ENCODE measurements at places on chromosomes 11 and 22.

DNA sequence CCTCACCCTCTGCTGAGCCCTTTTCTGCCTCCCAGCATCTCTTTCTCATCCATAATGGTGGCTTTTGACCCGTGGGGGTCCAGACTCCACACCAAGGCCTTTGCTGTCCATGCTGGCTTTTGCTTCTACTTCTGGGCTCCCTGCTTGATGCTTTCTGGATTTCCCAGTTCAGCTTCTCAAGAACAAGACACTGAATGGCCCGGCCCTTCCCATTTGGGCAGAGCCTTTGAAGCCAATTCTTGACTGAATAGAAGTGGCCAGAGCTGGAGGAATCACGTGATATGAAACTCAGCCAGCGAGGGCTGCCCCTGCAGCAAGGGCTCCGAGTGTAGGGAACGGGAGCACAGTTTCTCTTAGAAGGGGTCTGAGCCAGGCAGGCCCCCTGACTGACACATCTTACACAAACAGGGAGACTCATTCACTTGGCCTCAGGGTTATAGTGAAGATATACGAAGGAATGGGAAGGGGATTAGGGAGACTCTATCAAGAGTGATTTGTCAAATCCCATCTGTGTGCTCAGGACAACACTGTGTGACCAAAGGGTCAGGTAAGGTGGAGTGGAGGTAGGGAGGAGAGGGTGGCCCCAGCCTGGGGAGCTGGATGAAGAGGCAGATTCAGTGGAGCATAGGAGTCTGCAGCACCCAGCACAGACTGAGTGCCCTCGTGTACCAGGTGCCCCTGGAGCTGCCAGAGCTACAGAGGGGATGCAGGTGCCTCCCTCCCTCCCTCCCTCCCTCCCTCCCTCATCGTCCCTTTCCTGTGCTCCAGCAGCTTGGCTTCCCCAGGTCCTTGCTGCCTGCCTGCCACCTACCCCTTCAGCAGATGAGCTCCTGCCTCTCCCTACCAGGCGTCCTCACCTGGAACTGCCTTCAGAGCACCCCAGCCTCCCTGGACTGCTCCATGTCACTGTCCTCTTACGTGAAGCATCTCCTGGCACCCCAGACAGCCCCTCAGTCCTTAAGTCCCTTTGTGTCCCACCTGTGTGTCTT is 106.0 kb downstream of the TRIM29 start:
- no peak for DNase-seq
- H3K36me3 ChIP-seq: no peaks in the 10 kb centered on the region
- no peak overlapping the region for H3K4me3 ChIP-seq
- peaks cover 12% of the 10 kb centered on the region for H3K27me3 ChIP-seq
- no peaks in the 10 kb centered on the region for H3K4me1 ChIP-seq

DNA sequence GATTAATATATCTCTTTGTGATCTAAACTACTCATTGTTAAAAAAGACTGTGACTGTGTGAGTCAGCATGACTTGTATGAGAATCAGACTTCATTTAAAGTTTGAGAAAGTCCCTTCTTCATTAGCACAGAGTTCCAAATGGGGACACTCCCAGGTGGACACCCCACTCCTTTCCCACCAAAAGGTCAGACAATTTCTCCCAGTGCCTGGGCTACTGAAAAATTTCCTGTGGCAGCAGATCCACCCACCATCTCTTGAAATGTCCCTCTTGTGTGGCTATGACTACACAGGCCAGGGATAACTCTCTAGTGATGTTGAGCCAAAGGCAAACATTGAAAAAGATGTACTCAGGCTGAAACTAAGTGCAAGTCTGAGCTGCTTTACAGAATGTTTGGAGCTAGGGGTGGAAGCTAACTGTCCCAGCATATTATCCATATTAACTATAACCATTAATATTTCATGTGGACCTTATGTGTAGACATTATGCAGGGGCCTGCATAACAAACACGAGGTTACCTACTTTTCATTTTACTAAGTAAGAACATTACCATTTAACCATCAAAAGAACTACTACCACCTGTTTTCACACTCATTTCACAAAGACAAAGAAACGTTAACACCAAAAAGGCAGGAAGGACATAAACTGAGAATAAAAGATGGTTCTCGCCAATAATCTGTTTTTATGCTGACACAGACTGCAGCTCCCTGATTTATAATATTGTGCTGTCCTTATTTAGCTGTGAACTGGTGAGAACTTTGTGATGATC is 44.8 kb downstream of the MMP20 start:
- no peak for DNase-seq
- no peaks in the 10 kb centered on the region for H3K36me3 ChIP-seq
- H3K27ac ChIP-seq: peak overlapping the region; percentile 38
- H3K4me1 ChIP-seq: peaks cover 54% of the 10 kb centered on the region
- no peak overlapping the region for H3K4me3 ChIP-seq

GRCh38 chr22:21984793-21985192 is 2.2 kb upstream of the TOP3B start:
- no peak for DNase-seq
- peaks cover 8% of the 10 kb centered on the region for H3K36me3 ChIP-seq
- peak overlapping the region; percentile 58 for H3K4me3 ChIP-seq
- no peak overlapping the region for H3K27ac ChIP-seq

DNA sequence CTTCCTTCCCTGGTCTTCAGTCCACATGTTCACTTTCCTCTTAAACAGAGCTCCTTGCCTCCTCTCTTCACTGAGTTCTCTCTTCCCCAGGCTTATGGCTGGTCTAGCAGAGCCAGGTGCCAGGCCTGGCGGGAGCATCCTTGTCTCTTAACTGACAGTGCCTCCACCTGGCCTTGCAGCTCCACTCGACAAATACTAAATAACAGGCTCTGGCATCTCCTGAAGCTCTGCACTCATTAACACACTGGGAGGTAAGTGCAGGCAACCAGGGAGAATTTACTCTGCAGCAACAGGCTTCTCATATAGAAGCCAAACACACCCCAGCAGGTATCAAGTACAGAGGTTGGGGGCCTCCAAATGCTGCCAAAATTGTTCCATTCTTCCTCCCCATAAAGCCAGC is 438.1 kb downstream of the SOX6 start:
- no peak overlapping the region for H3K27ac ChIP-seq
- no peaks in the 10 kb centered on the region for H3K36me3 ChIP-seq
- no peak for DNase-seq
- no peaks in the 10 kb centered on the region for H3K27me3 ChIP-seq
- no peaks in the 10 kb centered on the region for H3K4me1 ChIP-seq

- H3K4me1 ChIP-seq: no peaks in the 10 kb centered on the region
- H3K27me3 ChIP-seq: peaks cover 24% of the 10 kb centered on the region
- H3K4me3 ChIP-seq: no peak overlapping the region
- no peak for DNase-seq
- H3K27ac ChIP-seq: no peak overlapping the region
Observed at GRCh38 chr11:45383224-45383623, 97.1 kb upstream of the SYT13 start.

GRCh38 chr11:36193290-36193619 is 96.0 kb downstream of the COMMD9 start:
- H3K27ac ChIP-seq: no peak overlapping the region
- no peaks in the 10 kb centered on the region for H3K36me3 ChIP-seq
- no peak for DNase-seq
- H3K27me3 ChIP-seq: peaks cover 6% of the 10 kb centered on the region
- no peaks in the 10 kb centered on the region for H3K4me1 ChIP-seq
- H3K4me3 ChIP-seq: no peak overlapping the region

DNA sequence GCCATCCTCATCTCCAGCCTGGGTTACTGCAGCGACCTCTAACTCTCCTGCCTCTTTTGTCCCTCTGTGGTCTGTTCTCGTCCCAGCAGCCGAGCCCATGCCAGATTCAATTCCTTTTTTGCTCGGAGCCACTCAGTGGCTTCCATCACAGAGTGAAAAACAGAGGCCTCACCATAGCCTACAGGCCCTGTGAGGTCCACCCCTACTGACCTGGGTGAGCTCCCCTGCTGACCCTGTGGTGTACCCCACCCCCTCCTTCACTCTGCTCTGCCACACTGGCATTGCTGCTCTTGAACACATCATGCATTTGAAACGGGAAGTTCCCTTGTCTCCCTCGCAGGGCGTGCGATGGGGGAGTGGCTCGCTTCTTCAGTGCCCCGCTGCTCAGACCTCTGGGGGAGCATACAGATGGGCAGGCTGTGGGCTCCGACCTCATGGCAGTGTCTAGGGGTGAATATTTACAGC is 2.1 kb downstream of the AIP start:
- peak overlapping the region; percentile 98 for H3K27ac ChIP-seq
- H3K4me1 ChIP-seq: peaks cover 60% of the 10 kb centered on the region
- H3K4me3 ChIP-seq: peak overlapping the region; percentile 93

- DNase-seq: no peak
- H3K36me3 ChIP-seq: no peaks in the 10 kb centered on the region
- no peaks in the 10 kb centered on the region for H3K27me3 ChIP-seq
- H3K27ac ChIP-seq: no peak overlapping the region
- H3K4me1 ChIP-seq: peaks cover 2% of the 10 kb centered on the region
- H3K4me3 ChIP-seq: no peak overlapping the region
Observed at GRCh38 chr11:88484873-88485621, 147.5 kb upstream of the CTSC start.

- no peaks in the 10 kb centered on the region for H3K4me1 ChIP-seq
- no peaks in the 10 kb centered on the region for H3K27me3 ChIP-seq
- H3K36me3 ChIP-seq: no peaks in the 10 kb centered on the region
- H3K27ac ChIP-seq: no peak overlapping the region
Observed at GRCh38 chr11:1438261-1438966, 48.2 kb downstream of the MOB2 start.

- H3K27me3 ChIP-seq: no peaks in the 10 kb centered on the region
- H3K4me1 ChIP-seq: no peaks in the 10 kb centered on the region
- H3K36me3 ChIP-seq: peaks cover 70% of the 10 kb centered on the region
- no peak overlapping the region for H3K27ac ChIP-seq
- no peak for DNase-seq
- H3K4me3 ChIP-seq: no peak overlapping the region
Observed at GRCh38 chr22:31906086-31906485, 38.2 kb upstream of the YWHAH start.
